ENCODE measurements at places on chromosomes 5 and 9. TPM values are rescaled to one million over a fixed set of nuclear protein-coding genes. Genes with fewer than 3 reads are reported as not detected.

The LMAN2 gene
- total RNA-seq: 85.4 TPM

The ORM2 gene
- not detected for total RNA-seq

The ADAMTS6 gene
- total RNA-seq: 17.3 TPM

The NXNL2 gene
- total RNA-seq: 2.2 TPM

The OGN gene
- 2.6 TPM for total RNA-seq

The SHISAL2B gene
- not detected for total RNA-seq

The ZNF782 gene
- total RNA-seq: 10.8 TPM

The EQTN gene
- 1.4 TPM for total RNA-seq

The PTGDS gene
- 58.0 TPM for total RNA-seq

The SOX30 gene
- not detected for total RNA-seq

The KIF4B gene
- not detected for total RNA-seq

Data from mesothelial cell of epicardium (in vitro differentiated cells).